ENCODE measurements at places on chromosomes 5 and 9.
A peak's percentile ranks its signal among the peaks of the same experiment; 100 is the strongest.

DNA sequence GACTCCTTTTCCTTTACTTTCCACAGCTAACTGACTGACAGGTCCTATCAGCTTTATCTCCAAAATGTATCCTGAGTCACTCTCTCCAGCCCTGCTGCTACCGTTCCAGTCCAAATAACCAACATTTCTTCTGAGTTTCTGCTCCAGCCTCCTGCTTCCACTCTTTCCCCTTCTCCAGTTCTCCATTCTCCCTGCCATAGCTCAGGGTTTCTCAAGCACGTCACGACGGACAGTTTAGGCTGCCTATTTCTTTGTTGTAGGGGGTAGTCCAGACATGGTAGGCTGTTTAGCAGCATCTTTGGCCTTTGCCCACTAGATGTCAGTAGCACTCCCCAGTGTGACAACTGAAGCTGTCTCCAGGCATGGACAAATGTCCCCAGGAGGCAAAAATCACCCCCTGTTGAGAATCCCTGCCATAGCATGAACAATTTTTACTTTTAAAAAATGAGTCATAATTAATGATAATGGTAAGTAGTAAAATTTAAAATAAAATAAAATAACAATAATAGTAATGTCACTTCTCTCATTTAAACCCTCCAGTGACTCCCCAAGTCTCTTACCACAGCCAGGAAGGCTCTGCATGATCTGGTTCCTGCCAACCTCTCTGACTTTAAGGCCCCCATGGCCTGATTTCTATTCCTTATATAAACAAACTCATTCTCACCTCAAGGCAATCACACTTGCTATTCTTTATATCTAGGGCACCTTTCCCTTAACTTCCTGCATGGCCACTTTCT, 105.4 kb upstream of the FER start:
- peak; percentile 72 for DNase-seq

DNA sequence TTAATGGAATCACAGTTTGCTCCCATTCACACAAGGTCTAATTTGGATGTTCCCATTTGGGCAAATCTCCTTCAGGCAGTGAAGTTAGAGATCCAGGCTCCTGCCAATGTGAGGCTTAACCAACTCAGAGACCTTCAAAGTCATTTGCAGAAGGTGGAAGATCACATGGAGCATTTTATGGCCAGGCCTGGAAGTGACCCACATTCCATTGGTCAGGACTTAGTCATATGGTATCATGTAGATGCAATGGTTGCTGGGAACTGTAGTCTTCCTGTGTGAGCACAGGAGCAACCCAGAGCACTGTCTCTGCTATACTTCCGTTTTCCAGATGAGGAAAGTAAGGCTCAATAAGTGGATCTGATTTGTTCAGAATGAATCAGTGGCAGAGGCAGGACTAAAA, 292.7 kb upstream of the SMARCA2 start:
- no peak for DNase-seq

- DNase-seq: no peak
These were observed 29.8 kb downstream of the NEUROG1 start for GRCh38 chr5:135505973-135506372.

DNA sequence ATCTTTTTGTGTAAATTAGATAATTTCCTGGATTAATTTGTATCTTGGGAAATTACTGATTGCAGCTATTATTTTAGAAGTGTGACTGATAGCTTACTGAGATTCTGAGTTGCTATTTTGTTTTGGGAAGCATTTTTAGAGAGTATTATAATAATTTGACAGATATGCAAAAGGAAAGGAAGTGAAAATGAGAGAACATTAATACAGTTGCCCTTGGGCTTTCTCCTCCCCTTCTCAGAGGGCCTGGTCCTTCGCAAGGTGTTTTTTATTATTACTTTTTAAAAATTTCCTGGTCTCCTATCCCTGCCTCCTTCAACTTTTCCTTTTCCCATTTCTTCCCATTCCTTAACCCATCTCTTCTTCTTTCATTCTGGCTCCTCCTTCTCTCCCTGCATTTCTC, 32.6 kb downstream of the UBAP1 start:
- no peak for DNase-seq

- DNase-seq: no peak
These were observed 14.9 kb downstream of the RASGRF2 start for GRCh38 chr5:80975065-80975464.

DNA sequence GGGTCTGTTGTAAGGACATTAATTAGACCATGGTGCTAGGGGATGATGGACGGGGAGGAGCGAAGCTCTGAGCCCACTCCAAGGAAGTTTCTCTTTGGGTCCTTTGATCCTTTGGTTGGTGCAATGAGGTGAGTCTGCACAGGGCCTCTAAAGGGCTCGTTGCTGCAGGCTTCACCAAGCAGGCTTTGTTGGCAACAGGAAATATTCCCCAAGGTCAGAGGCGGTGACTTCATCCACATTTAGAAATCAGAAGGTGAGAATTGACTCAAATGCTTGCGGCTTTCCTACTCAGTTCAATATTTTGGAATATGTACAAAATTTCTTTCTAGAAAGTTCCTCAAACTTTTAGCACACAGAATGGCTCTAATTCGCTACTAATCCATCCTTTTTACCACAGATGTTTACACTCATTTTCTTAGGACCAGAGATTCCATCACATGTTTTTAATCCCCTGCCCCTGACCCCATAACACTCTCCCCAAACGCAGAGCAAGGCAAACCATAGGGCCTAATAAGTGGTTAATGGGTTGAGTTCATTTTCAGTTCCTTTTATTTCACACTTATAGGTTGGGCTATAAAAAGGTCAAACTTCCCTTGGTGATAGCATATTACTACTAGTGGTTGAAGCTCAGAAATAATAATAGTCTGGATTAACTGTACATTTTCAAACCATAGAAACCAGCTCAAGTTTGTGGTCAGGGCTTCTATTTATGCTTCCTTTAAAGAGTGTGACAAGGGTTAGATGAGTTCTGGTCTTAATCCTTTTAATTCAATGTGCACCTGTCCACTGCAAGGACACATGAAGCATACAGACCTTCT, 37.3 kb upstream of the TMEM252 start:
- DNase-seq: no peak

GRCh38 chr5:139789116-139789844, 6.3 kb upstream of the PSD2 start:
- no peak for DNase-seq

- no peak for DNase-seq
These were observed 71.2 kb downstream of the SYK start for GRCh38 chr9:90872835-90873294.

- no peak for DNase-seq
These were observed 9.7 kb upstream of the LRRC14B start for GRCh38 chr5:181566-181965.

DNA sequence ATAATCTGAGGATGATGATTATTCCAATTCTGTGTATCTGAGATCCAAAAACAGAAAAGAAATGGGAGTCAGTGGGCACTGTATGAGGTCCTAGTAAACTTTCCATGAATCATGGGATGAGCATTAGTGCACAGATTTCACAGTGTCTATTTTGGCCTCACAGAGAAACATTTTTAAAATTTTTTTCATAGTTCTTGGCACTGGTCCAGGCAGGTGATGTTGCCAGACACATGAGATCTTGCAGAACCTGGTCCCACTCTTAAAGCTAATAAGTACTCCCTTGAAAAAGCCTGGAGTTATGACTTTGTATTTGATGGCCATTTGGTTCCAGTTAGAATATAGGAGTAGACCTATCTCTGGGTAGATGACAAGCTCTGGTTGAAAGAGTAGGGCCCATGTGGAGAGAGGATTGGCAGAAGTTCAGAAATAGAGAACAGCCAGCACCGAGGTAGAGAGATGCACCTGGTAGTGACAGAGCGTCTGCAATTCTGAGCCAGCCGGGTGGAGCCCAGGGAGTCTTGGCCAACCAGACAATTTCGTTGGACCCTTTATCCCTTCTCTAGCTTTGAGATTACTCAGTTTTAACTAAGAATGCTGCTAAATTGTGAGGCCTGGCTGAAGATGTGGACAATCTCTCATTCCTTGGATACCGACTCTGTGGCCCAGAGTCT, 6.3 kb upstream of the TNFSF15 start:
- DNase-seq: no peak

GRCh38 chr5:33332804-33333203, 108.0 kb upstream of the TARS1 start:
- no peak for DNase-seq

- DNase-seq: no peak
These were observed 600.7 kb upstream of the CDH9 start for GRCh38 chr5:27639005-27639612.

DNA sequence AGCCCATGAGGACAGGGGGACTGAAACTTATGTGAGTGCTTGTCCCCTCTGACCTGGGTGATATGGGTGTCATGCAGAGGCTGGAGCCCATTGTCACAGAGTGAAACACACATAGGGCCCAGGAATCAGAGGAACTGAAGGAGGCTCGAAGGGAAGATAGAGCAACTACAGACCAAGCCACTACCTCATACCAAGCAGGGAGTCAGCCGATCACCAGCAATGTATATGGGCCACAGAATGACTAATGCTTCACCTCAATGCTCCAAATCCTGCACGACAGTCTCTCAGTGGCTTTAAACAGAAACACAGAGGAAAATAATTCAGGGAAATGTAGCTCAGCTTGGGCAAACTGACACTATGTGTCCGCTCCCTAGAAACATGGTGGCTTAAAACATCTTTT, 8.9 kb upstream of the FBXW11 start:
- DNase-seq: no peak

DNA sequence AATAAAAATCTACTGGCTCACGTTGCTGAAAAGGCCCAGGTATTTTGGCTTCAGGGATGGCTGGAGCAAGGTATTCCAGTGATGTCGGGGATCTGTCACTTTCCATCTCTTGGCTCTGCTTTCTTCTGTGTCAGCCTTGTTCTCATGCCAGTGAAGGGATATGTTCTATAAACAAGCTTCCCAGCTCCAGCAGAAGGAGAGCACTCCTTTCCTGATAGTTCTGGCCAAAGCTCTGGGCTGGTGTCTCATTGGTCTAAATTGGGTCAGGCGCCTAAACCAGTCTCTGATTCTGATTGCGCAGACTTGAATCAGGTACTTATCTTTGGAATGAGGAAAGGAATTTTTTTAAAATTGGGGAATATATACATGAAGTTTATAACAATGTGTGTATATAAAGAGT, 5.1 kb downstream of the SNX30 start:
- DNase-seq: no peak

DNA sequence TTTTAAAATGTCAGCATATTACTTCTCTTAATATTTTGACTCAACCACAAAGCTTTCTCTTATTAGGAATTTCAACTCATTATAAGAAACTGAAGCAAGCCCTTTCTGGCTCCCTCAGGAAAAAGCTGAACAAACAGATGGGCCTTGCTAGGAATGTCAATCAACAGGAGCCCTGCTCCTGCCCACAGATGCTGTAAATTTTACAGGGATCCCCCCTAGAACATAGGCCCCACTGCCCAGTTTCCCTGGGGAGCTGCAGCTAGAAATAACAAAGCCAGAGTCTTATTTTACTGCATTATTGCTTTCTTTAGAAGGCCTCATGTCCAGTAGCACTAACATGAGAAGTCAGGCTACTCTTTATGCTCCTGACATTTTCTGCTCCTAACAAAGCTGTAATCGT, 103.8 kb downstream of the PCSK1 start:
- DNase-seq: no peak

GRCh38 chr5:10676946-10677345, 84.1 kb downstream of the DAP start:
- DNase-seq: no peak

- no peak for DNase-seq
These were observed 69.1 kb downstream of the PSAT1 start for GRCh38 chr9:78365748-78366697.

- DNase-seq: no peak
These were observed 186.0 kb upstream of the ADRA1B start for GRCh38 chr5:159730285-159730684.

DNA sequence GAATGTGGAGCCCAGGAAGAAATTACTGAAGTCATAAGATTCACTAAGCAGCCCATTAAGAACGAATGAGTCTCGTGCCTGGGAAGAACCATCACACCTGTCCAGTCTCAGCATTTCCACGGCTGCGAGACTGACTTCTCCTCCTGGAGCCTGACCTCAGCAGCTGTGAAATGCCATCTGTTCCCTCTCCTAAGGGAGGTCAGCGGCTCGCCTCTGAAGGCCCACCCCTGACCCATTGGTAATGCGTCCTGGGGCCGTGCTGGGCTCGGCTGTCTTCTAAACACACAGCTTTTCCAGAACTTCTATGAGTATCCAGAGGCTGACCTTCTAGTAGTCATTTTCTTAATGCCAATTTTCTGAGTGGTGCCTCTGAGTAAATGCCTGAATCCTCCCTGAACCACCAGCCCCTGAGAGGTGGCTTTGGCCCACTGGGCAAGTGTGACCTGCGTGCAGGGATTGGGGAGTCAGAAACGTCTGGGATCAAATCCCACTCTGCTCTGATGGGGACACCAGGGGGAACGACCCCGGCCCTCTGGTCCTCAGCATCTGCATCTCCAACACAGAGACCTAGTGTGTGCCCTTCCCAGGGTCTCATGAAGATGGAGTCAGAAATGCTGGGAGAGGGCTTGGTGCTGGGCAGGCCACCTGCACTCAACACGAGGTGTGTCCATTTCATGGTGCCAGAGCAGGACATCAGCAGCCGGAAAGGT, 5.7 kb downstream of the SLC6A3 start:
- no peak for DNase-seq

- DNase-seq: no peak
These were observed 682.8 kb upstream of the WWC1 start for GRCh38 chr5:167608390-167609272.

- DNase-seq: no peak
These were observed 408.4 kb downstream of the CCDC171 start for GRCh38 chr9:15961217-15961616.

- no peak for DNase-seq
These were observed 21.9 kb downstream of the CD14 start for GRCh38 chr5:140611020-140611521.

- no peak for DNase-seq
These were observed 179.2 kb downstream of the RFK start for GRCh38 chr9:76215066-76215465.

GRCh38 chr5:1399737-1400136, 45.5 kb downstream of the SLC6A3 start:
- no peak for DNase-seq

GRCh38 chr5:42483472-42484154, 60.4 kb downstream of the GHR start:
- DNase-seq: no peak

- DNase-seq: no peak
These were observed 54.7 kb upstream of the ADAMTS16 start for GRCh38 chr5:5085381-5085780.

- no peak for DNase-seq
These were observed 6.0 kb downstream of the UGCG start for GRCh38 chr9:111902391-111903139.

GRCh38 chr9:112809351-112809848, 58.8 kb downstream of the SNX30 start:
- no peak for DNase-seq

DNA sequence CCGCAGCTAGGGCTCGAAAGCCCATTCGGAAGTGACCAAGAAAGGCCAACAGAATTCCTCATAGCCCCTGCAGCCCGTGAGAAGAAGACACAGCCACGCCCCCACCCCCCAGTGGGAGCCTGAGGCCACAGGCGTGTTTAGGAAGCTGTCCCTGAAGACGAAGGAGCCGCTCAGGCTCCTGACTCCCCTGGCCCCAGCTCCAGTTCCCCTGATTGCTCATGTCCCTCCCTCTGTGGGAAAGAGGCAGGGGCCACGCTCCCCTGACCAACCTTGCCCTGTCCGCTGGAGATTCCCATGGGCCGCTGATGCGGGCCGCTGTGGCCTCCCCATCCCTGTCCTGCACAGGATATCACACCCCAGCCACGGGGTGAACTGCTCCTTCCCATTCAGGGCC, 13.6 kb downstream of the ROPN1L start:
- DNase-seq: peak; percentile 54

All from WTC11 (cell line).